ENCODE measurements at places on chromosomes 2 and 18. TPM values are rescaled to one million over a fixed set of nuclear protein-coding genes. Genes with fewer than 3 reads are reported as not detected.

DNA sequence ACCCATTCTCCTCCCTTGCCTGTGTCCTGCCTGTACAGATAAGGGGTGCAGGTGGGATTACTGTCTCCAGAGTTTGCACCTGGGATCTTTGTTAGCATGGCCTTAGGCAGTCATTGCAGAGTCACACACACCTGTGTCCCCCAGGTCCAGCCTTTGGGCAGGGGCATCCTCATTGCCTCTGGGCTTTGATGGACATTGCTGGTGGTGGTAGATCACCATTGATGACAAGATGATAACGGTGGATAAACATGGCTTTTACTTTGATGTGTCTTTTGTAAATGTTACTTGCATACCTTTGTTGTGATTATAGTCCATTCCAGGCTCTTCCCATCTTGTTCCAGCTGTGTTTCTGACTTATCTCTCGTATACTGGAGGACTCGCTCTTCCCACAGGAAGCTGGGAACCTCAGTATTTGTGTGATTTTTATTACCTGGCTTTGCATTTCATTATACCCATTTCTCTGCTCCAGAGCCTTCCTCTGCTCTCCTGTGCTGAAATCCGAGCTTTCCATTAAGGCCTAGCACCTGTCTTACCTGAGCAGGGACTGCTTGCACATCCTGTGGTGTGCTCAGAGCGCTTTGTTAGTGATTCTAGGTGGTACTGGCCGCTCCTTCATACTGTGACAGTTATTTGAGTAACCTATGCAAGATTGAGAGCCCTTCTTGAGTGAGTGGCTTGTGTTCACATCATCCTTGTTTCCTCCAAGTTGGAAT lies 79.2 kb downstream of the PTPRM start:
- DNase-seq: no peak

DNA sequence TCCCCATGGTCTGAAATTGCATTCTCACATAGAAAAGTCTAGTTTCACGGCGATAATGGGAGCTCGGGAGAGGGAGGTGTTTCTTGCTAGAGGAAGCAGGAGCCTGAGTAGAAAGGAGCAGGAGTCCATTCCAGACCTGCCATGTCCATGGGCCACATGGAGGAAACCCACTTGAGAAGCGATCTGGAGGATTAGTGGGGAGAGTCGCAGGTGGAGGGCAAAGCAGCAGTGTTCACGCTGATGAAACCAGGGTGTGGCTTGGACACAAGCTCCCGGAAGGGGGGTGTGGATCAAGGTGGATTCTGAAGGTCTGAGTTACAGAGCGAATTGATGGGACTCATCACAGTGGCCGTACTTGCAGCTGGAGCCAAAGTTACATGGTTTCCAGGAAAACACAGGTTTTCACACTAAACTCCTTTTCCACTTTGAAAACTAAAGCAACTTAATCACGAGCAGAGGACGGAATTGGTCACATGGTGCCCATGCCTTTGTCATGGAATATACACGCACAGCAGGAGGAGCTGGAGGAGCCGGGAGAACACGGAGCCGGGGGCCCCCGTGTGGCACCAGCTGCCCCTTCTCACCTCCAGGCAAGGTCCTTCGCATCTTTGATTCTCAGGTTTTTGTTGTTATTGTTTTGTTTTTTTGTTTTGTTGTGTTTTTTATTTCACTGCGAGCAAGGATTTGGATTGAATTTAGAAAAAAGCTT lies 255.1 kb upstream of the MYT1L start:
- no peak for DNase-seq

DNA sequence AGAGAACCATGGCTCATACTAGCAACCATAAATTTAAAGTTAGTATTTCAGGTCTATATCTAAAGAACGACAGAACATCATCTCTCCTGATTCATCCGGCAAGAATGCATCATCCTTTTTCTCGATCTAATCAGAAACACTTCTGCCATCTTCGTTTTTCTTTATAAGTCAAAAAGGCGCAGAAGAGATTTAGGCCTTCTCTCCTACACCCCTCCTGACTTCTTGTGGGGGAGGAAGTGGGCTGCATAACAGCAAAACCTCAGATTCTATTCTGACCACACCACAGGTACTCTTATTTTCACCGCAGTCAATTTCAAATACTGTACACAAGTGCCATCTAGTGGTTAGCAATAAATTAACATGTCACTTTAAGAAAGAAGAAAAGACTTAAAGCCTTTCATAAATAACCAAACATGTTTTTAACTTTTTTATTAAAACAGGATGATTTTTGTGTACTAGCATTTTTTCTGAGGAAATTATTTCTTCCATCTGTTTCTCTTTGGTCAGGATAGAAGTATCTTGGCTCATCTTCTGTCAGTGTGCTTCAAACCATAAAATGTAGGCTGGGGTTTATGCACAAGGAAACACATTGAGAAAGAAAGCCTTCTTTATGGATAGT lies 48.4 kb upstream of the PIK3C3 start:
- no peak for DNase-seq

DNA sequence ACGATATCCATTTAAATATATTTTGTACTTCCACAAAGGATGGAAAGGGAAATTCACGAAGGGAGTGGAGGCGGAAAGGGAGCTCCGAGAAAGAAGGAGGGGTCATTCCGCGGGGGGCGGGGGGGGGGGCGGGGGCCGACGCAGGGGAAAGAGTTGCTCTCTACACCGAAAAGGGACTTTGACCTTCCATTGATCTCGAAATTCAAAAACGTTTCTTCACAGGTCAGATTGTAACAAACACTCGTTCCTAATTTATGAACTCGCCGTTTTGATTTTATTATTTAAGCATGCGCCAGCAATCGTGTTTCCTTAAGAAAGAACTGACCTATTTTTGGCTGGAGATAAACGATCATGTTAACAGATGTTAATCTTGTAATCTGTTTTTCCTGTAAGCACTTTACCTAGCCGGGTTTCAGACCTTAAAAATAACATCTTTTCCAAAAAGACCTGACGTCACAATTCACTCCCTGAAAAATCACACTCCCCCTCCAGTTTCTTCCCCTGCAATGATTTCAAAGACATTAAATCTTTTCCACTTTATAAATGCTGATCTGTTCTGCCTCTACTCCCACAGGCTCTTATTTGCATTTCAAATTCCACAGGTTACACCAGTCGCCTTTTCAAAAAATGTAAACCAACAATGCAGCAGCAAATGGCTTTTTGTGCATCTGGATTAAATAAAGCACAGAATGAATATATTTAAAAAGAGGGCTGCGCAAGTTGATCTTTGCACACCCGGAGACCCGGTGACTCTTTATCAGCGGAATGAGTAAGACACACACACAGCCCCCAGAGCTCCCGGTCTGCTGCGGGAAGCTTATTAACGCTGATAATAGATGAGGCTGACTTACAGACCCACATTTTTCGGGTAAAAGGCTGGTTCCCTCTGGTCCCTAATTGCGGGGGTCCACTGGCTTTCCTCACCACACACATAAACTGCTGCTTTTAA lies 1.6 kb downstream of the ZNF516 start:
- no peak for DNase-seq

DNA sequence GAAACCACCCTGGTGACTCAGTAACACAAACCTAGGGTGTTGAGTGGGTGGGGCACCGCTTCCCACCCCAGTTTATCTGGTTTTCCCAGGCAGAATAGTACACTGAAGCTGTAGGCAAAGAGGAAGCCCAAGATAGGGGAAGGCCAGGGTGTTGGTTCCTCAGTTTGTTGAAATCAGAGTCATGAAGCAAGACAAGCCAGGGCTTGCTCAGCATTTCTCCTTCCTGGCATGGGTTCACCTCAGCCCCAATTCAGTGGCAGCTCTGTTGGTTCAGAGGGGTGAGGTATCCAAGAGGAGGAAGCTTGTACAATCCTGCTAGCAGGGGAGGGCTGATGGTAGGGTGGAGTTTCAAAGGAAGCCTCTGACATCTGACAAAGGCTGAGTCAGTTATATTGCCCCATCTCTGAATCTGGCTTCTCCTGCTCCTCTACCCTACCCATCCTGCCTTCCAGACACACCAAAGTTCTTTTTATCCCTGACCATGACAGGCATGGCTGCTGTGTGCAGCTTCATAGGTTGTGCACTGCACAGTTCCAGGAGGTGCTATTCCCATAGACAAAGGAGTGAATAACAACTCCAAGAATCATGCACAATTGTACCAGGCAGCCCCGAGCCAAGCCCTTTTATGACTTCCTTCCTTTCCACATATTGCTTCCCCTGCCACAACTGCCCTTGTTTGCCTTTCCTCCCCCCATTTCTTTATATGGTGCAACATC lies 24.9 kb upstream of the RAB10 start:
- peak; percentile 66 for DNase-seq

DNA sequence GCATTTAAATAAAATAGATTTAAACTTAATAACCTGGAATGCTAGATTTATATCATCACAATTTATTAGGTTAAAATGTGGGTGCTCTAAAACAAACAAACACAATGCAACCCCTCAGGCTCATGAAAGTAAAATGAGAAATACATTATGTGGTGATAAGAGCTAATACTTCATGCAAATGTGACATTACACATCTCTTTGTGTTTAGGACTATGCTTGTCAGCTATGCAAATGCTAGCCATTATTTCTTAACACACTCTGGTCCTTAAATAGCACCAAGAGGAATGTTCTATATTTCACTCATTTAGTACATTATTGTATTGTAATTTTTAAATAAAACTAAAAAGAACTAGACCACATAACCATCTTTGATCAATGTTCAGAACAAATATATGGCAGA lies 627.6 kb downstream of the DPP10 start:
- no peak for DNase-seq

DNA sequence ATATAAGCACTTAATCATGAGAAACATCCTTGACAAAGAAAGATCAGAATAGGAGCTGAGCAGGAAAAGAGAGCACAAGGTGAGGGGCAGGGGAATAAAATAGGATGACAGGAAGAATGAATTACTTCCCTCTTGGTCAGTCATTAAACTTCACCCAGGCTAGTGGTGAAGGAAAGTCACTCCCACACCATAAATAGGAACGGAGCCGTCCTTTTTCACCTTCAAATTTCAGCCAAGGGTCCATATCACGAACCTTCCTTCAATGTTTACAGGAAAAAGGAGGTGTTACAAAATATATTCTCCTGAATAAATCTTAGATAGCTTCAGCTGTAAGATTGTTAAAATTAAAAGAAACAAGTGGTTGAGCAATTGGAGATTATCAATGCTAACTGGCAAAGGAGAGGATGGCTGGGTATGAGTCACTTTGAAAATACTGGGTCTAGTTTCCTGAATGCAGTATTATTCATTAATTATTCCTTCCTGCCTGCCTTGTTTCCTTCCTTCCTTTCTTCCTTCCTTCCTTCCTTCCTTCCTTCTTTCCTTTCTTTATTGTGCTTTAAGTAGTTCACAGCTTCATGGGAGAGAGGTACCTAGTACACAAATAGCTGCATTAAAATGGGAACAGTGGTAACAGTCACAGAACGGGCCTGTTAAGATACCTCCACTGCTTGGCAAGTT lies 292.3 kb upstream of the ID2 start:
- DNase-seq: no peak

- DNase-seq: no peak
Measured at GRCh38 chr2:179729966-179730365, 131.4 kb downstream of the ZNF385B start.

- DNase-seq: no peak
Measured at GRCh38 chr2:200847269-200847668, 17.2 kb downstream of the CLK1 start.

DNA sequence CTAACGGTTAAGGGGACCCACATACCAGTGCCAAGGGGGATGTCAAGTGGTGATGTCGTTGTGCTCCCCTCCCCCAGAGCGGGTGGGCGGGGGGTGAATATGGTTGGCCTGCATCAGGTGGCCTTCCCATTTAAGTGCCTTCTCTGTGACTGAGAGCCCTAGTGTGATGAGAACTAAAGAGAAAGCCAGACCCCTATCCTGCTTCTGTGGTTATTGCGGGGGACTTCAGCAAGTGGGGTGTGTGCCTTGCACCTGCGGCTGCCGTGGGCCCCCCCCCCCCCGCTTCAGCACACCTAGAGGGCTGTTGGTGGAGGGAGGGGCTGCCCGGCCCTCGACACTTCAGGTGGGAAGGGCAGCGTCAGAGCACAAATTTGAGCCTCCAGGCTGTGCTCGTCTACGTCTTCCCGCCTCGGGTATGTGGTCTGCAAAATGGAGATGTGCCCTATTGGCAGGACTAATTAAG lies 6.1 kb downstream of the CTDSP1 start:
- peak; percentile 78 for DNase-seq

- DNase-seq: no peak
Measured at GRCh38 chr18:72822202-72822601, 45.6 kb downstream of the NETO1 start.

GRCh38 chr2:28833740-28834470 lies 23.3 kb downstream of the SPDYA start:
- no peak for DNase-seq

DNA sequence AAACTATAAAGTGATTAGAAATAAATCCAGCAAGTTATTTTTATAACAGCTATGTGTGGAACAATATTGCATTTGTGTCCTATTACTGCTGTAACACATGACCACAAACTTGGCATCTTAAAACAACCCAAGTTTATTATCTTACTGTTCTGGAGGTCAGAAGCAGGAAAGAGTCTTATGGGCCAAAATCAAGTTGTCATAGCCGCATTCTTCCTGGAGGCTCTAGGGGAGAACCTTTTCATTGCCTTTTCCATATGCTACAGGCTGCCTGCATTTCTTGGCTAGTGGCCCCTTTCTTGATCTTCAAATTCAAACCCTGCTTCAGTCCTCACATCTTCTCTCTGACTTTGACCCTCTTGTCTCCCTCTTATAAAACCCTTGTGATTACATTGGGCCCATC lies 27.0 kb upstream of the HNRNPLL start:
- no peak for DNase-seq

GRCh38 chr2:58856100-58856499 lies 615.0 kb upstream of the FANCL start:
- DNase-seq: no peak

SERPINB12 gene
- total RNA-seq: not detected

LINC00305 gene
- total RNA-seq: not detected

COLEC11 gene
- total RNA-seq: 1.1 TPM

RAB27B gene
- 0.62 TPM for total RNA-seq

ICOS gene
- not detected for total RNA-seq

Measured in sciatic nerve (tissue), 2 donors.